ENCODE measurements at places on chromosomes 4 and X. TPM values are rescaled to one million over a fixed set of nuclear protein-coding genes. Genes with fewer than 3 reads are reported as not detected.
A peak's percentile ranks its signal among the peaks of the same experiment; 100 is the strongest.

GRCh38 chr4:78417603-78418002 lies 134.0 kb upstream of the ANXA3 start:
- H3K27ac ChIP-seq: no peak overlapping the region
- H3K36me3 ChIP-seq: no peaks in the 10 kb centered on the region
- peaks cover 9% of the 10 kb centered on the region for H3K27me3 ChIP-seq
- no peak overlapping the region for H3K4me3 ChIP-seq
- no peak for DNase-seq

Gene SPIN2A
- total RNA-seq: 1.2 TPM

Gene GPR119
- total RNA-seq: not detected

Gene RTL3
- not detected for total RNA-seq

Gene PABPC1L2A
- not detected for total RNA-seq

- no peak within 1 kb of the TSS for H3K4me3 ChIP-seq
- no peaks in the 10 kb centered on the region for H3K36me3 ChIP-seq
- H3K27ac ChIP-seq: no peak within 1 kb of the TSS
Observed at GRCh38 chrX:149881081-149881711, at the start of gene MAGEA8. MAGEA8 (plus strand) TSS chrX:149881183; CDS start chrX:149884273, 3,090 bp downstream.

Gene FAM47E
- not detected for total RNA-seq

Gene CLCN4
- 4.7 TPM for total RNA-seq

- no peaks in the 10 kb centered on the region for H3K27me3 ChIP-seq
- no peak overlapping the region for H3K27ac ChIP-seq
Observed at GRCh38 chr4:7590189-7590588, 155.5 kb upstream of the PSAPL1 start.

- no peak for DNase-seq
- peaks cover 8% of the 10 kb centered on the region for H3K27me3 ChIP-seq
- no peak overlapping the region for H3K4me3 ChIP-seq
Observed at GRCh38 chr4:8152865-8153257, 5.8 kb downstream of the ABLIM2 start.

Gene CXCL3
- not detected for total RNA-seq

DNA sequence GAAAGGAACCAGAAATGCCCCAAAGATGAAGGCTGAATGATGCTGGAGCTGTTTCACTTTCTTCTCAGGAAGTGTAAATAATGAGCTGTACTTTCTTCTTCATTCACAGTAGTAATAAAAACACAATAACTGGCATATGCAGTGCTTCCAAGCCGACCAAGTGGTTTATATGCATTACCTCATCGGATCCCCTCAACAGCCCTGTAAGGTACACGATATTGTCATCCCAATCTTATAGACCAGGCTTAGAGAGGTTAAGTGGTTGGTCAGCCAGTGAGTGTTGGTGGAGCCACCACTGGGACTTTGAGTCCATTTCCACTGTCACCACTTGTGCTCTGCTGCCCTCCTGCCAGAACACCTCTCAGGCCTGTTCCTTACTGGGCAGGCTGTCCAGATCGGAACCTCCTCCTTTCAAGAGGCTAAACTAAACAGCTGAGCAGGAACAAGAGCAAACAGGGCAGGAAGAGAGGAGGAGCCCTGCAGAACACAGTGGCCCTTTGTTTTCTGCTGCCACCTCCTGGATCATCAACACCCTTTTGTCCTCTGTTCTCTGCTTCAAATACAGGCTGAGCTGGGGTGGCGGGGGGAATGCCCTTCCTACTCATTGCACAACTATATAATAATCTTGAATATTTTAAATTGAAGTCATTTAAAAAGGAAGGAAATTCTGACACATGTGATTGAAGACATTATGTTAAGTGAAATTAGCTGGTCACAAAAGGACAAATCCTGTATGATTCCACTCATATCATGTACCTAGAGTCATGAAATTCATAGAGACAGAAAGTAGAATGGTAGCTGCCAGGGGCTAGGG lies 112.5 kb upstream of the ATP6AP2 start:
- H3K4me3 ChIP-seq: no peak overlapping the region

Gene XAGE1A
- total RNA-seq: not detected

Gene MAGEC3
- not detected for total RNA-seq

DNA sequence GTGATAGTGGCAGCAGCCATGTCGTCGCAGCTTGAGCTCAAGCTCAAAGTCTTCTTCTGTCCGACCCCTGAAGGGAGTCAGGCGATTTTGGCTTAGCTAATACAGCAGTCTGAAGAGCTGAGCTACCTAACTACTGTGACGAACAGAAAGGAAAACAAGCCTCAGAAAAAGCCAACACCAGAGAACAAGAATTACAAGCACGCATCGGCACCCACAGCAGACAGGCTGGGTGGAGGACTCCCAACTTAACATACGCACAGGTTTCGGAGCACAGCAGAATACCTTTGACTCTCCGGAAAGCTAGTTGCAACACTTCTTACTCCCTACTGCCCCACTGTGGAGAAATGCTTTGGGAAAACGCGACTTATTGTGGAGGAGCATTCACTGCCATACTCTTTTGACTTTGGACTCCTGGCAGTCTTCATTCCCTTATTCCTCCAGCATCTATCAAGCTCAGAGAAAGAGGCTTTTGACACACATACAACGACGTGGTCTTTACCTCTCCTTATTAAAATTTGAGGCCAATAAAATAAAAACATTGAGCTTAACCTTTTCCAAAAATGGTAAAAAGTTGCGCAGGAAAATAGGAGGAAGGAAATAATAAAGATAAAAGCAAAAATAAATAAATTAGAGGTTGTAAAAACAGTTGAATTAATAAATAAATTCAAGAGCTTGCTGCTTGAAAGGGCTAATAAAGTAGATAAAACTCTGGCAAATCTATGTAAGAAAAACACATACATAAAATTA lies 41.3 kb upstream of the GPC3 start:
- H3K4me3 ChIP-seq: no peak overlapping the region
- H3K36me3 ChIP-seq: no peaks in the 10 kb centered on the region
- H3K4me1 ChIP-seq: no peaks in the 10 kb centered on the region
- no peak for DNase-seq
- H3K27me3 ChIP-seq: peaks cover 6% of the 10 kb centered on the region

Gene MAGEB10
- total RNA-seq: not detected

- H3K36me3 ChIP-seq: no peaks in the 10 kb centered on the region
- no peaks in the 10 kb centered on the region for H3K27me3 ChIP-seq
- H3K4me3 ChIP-seq: no peak overlapping the region
- no peaks in the 10 kb centered on the region for H3K4me1 ChIP-seq
- no peak for DNase-seq
Observed at GRCh38 chr4:57612279-57612678, 502.1 kb upstream of the IGFBP7 start.

GRCh38 chr4:25111648-25112196 lies 48.5 kb downstream of the SEPSECS start:
- no peaks in the 10 kb centered on the region for H3K27me3 ChIP-seq
- H3K4me3 ChIP-seq: no peak overlapping the region
- H3K36me3 ChIP-seq: no peaks in the 10 kb centered on the region
- no peaks in the 10 kb centered on the region for H3K4me1 ChIP-seq
- H3K27ac ChIP-seq: no peak overlapping the region

- no peak overlapping the region for H3K4me3 ChIP-seq
- H3K27ac ChIP-seq: no peak overlapping the region
- no peaks in the 10 kb centered on the region for H3K4me1 ChIP-seq
- no peaks in the 10 kb centered on the region for H3K36me3 ChIP-seq
Observed at GRCh38 chrX:34559325-34559724, 97.8 kb downstream of the TMEM47 start.

Gene CORIN
- total RNA-seq: not detected

GRCh38 chrX:110418316-110419235 lies 59.9 kb downstream of the RTL9 start:
- no peaks in the 10 kb centered on the region for H3K36me3 ChIP-seq
- peaks cover 1% of the 10 kb centered on the region for H3K27me3 ChIP-seq
- peaks cover under 1% of the 10 kb centered on the region for H3K4me1 ChIP-seq
- DNase-seq: no peak
- no peak overlapping the region for H3K4me3 ChIP-seq

Gene WDR17
- 5.7 TPM for total RNA-seq

DNA sequence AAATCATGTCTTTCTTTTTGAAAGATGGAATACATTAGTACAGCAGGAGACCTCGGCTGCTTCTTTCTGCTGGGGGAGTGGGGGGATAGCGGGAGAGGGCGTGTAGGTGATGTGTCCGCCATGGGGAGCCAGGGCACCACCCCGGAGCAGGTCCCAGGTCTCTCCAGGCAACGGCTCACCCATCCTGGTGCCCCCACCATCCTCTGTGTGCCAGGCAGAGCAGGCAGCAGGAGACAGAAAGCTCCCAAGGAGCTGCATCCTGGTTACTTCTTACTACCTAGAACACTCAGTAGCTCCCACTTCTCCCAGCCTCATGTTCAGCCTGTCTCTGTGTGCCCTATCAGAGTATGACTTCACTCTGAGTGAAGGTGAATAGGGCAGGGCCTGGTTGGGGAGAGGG lies 23.6 kb downstream of the TNIP2 start:
- no peak overlapping the region for H3K27ac ChIP-seq
- no peak overlapping the region for H3K4me3 ChIP-seq
- no peaks in the 10 kb centered on the region for H3K27me3 ChIP-seq
- H3K36me3 ChIP-seq: peaks cover 50% of the 10 kb centered on the region
- peaks cover 11% of the 10 kb centered on the region for H3K4me1 ChIP-seq
- no peak for DNase-seq

Gene CFP
- 0.91 TPM for total RNA-seq

Gene SORBS2
- not detected for total RNA-seq

- H3K36me3 ChIP-seq: no peaks in the 10 kb centered on the region
- H3K4me1 ChIP-seq: no peaks in the 10 kb centered on the region
- no peak overlapping the region for H3K27ac ChIP-seq
- no peak overlapping the region for H3K4me3 ChIP-seq
- H3K27me3 ChIP-seq: peaks cover 14% of the 10 kb centered on the region
- no peak for DNase-seq
Observed at GRCh38 chr4:76476571-76476970, 41.5 kb downstream of the SHROOM3 start.

Gene KCND1
- total RNA-seq: 0.66 TPM

DNA sequence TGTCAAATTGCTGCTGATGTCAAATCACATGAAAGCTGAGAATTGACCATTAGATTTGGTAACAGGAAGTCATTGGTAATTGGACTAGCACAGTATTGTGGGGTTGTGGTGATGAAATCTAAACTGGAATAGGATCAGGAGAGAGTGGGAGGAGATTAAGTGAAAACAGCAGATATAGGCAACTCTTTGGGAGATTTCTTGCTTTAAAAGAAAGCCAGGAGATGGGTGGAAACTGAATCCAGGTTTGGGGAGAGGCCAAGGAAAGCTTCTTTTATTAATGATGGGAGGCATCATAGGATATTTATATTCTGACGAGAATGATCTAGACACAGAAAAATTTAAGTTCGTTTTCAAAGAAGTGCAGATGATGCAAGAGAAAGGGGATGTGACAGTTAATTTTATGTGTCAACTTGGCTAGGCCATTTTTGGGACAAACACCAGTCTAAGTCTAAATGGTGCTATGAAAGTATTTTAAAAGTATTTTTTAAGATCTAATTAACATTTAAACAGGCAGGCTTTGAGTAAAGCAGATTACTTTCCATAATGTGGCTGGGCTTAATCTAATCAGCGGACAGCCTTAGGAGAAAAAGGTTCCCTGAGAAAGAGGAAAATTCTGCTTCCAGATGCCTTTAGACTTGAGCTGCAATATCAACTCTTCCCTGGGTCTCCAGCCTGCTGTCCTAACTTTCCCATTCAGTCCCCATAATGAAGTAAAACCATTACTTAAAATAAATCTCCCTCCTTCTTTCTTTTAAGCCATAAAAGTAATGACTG lies 24.7 kb downstream of the SEC24D start:
- DNase-seq: no peak
- H3K36me3 ChIP-seq: peaks cover 76% of the 10 kb centered on the region
- no peaks in the 10 kb centered on the region for H3K4me1 ChIP-seq

Gene UGT2B15
- total RNA-seq: 0.44 TPM

Gene GRID2
- total RNA-seq: not detected

GRCh38 chr4:72463724-72464123 lies 105.3 kb downstream of the ADAMTS3 start:
- H3K27me3 ChIP-seq: no peaks in the 10 kb centered on the region
- H3K4me1 ChIP-seq: no peaks in the 10 kb centered on the region
- no peak overlapping the region for H3K27ac ChIP-seq
- no peak for DNase-seq
- H3K4me3 ChIP-seq: no peak overlapping the region
- no peaks in the 10 kb centered on the region for H3K36me3 ChIP-seq

DNA sequence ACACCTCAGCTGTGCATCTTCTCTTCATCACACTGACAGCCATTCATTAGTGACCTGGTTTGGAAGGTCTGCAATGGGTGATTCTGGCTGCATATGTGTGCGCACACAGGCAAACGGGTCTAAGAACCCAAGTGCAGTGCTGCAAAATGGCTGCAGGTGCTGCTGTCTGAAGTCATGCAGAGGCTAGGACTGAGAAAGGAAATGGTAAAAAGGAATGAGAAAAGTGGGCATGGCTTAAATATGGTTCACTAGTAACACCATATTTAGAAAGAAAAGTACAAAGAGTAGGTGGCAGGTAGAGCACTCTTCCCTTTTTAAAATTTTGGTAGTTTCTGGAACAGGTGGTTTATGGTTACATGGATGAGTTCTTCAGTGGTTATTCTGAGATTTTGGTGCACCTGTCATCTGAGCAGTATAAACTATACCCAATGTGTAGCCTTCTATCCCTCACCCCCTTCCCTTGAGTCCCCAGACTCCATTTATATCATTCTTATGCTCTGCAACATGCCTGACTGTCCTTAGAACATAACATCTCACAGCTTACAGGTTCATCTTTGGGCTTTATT lies 78.4 kb downstream of the CCNG2 start:
- no peaks in the 10 kb centered on the region for H3K36me3 ChIP-seq
- DNase-seq: no peak

Gene DMP1
- not detected for total RNA-seq

GRCh38 chrX:3286196-3286945 lies 60.1 kb downstream of the MXRA5 start:
- no peaks in the 10 kb centered on the region for H3K4me1 ChIP-seq
- H3K27ac ChIP-seq: no peak overlapping the region
- H3K27me3 ChIP-seq: no peaks in the 10 kb centered on the region
- DNase-seq: no peak
- no peak overlapping the region for H3K4me3 ChIP-seq
- no peaks in the 10 kb centered on the region for H3K36me3 ChIP-seq

- peak; percentile 16 for DNase-seq
- no peaks in the 10 kb centered on the region for H3K36me3 ChIP-seq
- peak overlapping the region; percentile 88 for H3K4me3 ChIP-seq
- peaks cover 25% of the 10 kb centered on the region for H3K27me3 ChIP-seq
Observed at GRCh38 chr4:155667222-155667567, 547 bp downstream of the GUCY1A1 start.

Gene SOX3
- total RNA-seq: not detected

- peaks cover 73% of the 10 kb centered on the region for H3K27me3 ChIP-seq
- H3K36me3 ChIP-seq: no peaks in the 10 kb centered on the region
- peaks cover 6% of the 10 kb centered on the region for H3K4me1 ChIP-seq
- no peak overlapping the region for H3K27ac ChIP-seq
Observed at GRCh38 chr4:185013417-185014125, 4.7 kb upstream of the HELT start.

Gene TCEAL9
- 0.88 TPM for total RNA-seq

Gene OTUD6A
- not detected for total RNA-seq

Gene DHX15
- total RNA-seq: 145 TPM

Gene HTRA3
- total RNA-seq: not detected

GRCh38 chr4:24677909-24678308 lies 93.6 kb upstream of the DHX15 start:
- no peak overlapping the region for H3K4me3 ChIP-seq
- no peaks in the 10 kb centered on the region for H3K4me1 ChIP-seq
- no peak overlapping the region for H3K27ac ChIP-seq
- peaks cover 6% of the 10 kb centered on the region for H3K27me3 ChIP-seq
- no peak for DNase-seq

Gene DACH2
- not detected for total RNA-seq

GRCh38 chr4:1330761-1331590 lies 16.0 kb upstream of the UVSSA start:
- peaks cover 59% of the 10 kb centered on the region for H3K36me3 ChIP-seq
- H3K27me3 ChIP-seq: no peaks in the 10 kb centered on the region
- H3K27ac ChIP-seq: peak overlapping the region; percentile 32
- DNase-seq: no peak
- H3K4me1 ChIP-seq: no peaks in the 10 kb centered on the region
